ENCODE measurements at places on chromosomes 1 and 21.

DNA sequence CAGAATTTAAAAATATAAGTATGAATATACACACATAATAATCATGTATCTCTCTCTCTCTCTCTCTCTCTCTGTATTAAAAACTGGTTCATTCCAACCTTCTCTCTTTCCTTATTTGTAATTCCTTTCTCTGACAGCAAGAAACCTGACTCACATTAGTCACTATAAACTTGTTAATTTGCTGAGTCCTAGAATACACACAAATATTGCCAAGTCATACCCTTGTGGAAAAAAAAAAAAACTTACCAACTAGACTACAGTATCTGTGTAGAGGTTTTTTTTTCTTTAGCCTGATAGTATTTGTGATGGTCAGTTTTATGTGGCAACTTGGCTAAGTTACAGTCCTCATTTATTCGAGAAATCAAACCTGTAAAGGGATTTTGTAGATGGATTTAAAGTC lies 26.3 kb upstream of the NHLH2 start:
- DNase-seq = no peak

DNA sequence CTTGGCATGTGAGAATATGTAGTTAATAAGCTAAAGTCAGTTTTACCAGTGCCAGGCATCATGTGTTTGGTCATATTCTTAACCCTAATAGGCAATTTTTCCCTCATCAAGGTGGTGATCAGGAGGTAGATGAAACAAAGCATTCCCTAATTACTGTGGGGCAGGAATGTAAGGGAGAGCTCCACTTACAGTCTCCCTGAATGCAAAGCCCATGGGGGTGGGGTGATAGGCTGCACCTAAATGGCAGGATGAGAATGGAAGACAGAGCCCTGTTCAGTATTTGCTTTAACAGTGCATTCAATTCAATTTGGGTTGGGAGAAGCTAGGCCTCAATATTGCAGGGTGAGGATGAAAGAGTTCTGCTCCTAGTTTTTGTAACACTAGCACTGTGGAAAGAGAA lies 23.4 kb downstream of the ZNF678 start:
- no peak for DNase-seq

DNA sequence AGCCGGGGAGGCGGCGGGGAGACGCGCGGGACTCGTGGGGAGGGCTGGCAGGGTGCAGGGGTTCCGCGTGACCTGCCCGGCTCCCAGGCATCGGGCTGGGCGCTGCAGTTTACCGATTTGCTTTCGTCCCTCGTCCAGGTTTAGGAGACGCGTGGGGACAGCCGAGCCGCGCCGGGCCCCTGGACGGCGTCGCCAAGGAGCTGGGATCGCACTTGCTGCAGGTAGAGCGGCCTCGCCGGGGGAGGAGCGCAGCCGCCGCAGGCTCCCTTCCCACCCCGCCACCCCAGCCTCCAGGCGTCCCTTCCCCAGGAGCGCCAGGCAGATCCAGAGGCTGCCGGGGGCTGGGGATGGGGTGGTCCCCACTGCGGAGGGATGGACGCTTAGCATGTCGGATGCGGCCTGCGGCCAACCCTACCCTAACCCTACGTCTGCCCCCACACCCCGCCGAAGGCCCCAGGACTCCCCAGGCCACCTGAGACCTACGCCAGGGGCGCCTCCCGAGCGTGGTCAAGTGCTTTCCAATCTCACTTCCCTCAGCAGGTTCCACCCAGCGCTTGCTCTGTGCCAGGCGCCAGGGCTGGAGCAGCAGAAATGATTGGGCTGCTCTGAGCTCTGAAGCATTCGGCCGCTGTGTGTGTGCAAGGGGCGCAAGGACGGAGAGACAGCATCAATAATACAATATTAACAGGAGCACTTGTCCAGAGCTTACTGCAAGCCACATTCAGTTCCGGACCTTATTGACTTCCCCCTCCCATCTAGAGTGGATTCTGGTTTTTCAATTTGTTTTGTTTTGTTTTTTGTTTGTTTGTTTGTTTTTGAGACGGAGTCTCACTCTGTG lies 10.3 kb downstream of the SIM2 start:
- DNase-seq = no peak

DNA sequence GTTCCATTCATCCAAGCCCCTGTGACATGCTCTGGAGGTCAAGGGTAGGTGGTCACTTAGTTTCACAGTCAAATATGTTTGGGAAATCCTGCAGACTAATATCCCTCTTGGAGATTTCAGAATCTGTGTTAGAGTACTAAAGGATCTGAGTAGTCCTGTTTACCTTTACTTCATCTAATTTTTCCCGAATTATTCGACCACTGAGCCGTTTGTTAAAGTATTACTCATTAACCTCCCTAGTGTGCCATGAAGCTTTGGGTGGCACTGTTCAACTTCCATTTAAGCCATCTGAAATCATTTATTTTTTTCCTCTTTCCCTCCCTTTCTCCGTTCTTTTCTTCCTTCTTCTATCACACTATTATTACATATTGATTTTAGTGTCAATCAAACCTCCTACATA lies 109.9 kb downstream of the NGF start:
- DNase-seq = no peak

DNA sequence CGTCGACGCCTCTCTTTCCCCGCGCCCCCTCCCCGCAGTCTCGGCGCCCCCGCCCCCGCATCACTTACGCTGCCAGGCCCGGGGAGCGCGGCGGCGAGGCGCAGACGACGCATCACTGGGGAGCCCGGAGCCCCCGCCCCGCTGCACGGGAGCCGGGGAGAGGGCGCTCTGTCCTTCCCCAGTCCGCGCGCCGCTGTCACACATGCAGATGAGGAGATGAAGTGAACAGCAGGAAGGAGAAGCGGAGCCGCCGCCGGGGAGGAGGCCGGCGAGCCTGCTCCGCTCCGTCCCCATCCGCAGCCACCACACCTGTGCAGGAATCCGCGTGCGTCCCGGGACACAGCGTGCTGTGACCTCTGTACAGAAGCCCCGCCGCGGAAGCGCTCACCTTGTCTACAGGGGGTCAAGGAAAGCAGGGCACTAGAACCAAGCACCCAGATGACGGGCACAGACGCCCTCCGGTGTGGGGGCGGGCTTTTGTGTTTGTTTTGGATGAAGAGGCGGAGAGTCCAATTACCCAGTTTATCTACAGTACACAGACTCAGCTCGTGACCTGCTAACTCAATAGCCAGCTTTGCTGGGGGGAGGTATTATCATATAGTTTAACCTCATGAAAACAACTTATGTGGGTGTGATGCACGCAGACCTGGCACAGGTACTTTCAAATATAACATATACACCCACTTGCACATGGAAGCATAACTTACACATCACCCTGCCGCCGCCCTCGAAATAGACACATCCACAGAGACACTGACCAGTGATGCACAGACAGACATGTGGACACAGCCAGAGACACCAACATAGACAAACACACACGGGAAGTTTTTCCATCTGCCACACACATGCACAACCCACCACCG lies 12.4 kb downstream of the KLHDC8A start:
- peak; percentile 13 for DNase-seq

DNA sequence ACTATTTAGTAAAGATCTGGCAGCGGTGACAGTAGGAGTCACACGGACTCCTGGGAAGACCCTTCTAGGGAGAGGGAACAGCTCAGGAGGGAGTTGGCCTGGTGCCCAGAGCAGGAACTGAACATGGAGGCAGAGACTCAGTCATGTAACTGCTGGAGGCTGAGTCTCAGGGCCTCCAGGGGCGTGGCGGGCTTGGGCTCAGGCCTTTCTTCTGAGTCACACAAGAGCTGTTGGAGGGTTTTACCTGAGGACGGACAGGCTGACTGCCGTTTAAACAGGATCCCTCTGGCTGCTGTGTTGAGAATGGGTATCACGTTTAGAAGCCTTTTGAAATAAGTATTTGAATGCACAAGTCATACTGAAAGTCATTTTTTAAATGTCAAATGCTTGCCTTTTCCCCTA lies 7.2 kb upstream of the ETS2 start:
- DNase-seq = no peak

- DNase-seq = no peak
These were observed 8.2 kb upstream of the LINGO4 start for GRCh38 chr1:151813271-151813977.

DNA sequence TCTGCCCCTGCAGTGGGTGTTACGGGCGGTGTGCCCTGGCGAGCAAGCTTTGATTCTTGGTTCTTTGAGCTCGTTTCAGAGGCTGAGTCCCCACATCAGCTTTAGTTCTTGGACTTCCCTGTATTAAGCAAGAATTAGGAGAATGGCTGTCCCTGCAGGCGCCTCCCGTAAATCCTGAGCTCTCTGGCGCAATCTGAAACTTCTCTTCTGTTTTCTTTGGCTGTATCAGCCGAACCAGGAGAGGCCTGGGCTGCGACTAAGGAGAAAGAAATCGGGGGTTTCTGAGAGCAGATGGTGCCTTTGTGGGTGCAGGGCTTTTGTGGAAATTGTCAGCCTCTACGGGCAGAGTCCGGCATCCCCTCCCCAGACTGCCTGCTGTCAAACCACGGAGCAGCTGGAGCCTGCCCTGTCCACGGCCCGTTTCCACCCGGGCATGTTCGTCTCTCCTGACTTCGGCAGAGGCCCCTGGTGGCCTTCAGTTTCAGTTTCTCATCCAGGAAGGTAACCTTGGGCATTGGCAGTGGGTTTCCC lies 17.9 kb downstream of the CSTB start:
- no peak for DNase-seq

DNA sequence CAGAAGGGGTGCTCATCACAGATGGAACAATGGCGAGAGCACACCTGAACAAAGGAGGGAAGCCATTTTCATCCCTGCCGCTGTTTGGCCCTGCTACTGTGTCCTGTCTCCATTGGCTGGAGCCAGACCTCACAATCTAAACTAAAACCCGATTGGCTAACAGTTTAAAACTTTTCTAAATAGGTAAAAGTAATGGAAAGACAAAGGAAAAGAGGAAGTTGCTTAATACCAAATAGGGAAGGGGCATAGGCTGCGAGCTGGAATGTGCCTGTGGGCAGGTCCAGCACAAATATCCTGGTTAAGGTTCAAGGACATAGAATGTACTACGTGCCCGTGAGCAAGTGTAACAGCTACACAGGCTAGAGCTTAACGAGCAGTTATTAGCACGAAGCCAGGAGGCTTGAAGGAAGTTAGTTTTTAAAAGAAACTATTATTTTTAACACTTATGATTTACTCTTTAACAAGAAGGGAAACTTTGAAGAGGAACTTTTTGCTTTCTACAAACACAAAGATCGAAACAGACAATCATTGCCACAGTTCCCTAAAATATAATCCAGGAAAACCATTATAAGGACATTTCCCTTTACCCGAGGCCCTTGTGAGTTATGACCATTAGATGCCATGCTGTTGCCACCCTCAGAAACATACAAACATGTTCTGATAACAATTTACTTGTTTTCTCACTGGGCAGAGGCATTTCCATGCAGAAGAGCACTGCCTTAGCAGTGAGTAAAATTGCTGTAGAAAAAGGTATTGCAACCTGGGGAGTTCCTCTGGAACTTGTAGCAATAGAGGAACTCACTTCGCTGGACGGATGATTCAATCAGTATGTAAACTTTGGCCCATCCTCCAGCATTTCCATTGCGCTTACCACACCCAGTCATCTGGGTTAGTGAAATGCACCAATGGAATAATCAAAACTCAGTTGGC lies 4.8 kb upstream of the PTTG1IP start:
- DNase-seq = no peak

All from activated T-helper 1 cell treated with Interleukin-2 at 50 U/mL for 16 hours (primary cell).